ENCODE measurements at places on chromosomes 2 and 18.
A peak's percentile ranks its signal among the peaks of the same experiment; 100 is the strongest.

DNA sequence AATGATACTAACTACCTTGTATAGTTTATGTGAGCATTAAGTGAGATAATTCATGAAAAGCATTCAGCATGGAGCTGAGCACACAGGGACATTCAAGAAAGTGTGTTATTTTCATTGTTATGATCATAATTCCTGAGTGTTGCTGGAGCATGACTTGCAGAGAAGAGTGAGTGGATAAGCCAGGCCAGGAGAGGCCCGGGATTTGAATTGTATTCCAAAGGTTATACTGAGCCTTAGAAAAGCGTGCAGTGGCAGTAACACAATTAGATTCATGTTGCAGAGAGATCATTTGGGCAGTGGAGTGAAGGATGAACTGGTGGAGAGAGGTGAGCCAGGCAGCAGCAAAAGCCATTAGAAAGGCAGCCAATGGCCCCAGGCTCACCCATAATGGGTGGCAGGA, 142.9 kb upstream of the SH3BP4 start:
- no peaks in the 10 kb centered on the region for H3K27me3 ChIP-seq
- H3K4me3 ChIP-seq, result no peak overlapping the region
- DNase-seq, result no peak
- no peak overlapping the region for H3K27ac ChIP-seq

DNA sequence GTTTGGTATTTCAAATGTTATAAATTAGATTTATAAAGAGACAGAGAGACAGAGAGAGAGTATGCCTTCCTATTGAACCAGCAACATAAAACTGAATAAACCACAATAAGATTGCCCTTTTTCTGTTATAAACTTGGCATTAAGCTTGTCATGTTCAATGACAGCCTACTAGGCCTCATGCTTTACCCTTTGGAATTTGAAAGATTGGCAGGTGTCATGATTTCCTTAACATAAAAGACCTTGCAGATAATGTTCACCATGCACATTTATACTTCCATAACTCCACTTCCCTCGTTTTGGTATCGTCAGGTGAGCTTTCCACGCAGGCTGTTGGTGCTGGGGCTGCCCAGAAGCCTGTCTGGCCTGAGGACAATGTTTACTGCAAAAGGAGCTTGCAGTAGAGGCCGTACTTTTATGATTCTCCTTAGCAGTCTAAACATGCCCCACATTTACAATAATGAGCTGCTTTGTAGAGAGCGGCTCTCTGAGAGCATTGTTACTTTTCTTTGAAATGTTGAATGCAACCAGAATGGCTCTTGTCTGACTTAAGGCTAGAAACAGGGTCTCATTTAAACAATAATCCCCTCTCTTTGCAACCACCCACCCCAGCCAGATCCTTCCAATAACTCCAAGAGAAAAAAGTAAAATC, 379.1 kb upstream of the ATP5MC3 start:
- H3K27ac ChIP-seq, result no peak overlapping the region
- DNase-seq, result no peak
- H3K4me1 ChIP-seq, result no peaks in the 10 kb centered on the region
- no peak overlapping the region for H3K4me3 ChIP-seq

- no peak overlapping the region for H3K4me3 ChIP-seq
- no peaks in the 10 kb centered on the region for H3K36me3 ChIP-seq
- no peaks in the 10 kb centered on the region for H3K27me3 ChIP-seq
- H3K4me1 ChIP-seq, result no peaks in the 10 kb centered on the region
- no peak overlapping the region for H3K27ac ChIP-seq
Measured at GRCh38 chr2:120231974-120232635, 8.9 kb upstream of the TMEM185B start.

DNA sequence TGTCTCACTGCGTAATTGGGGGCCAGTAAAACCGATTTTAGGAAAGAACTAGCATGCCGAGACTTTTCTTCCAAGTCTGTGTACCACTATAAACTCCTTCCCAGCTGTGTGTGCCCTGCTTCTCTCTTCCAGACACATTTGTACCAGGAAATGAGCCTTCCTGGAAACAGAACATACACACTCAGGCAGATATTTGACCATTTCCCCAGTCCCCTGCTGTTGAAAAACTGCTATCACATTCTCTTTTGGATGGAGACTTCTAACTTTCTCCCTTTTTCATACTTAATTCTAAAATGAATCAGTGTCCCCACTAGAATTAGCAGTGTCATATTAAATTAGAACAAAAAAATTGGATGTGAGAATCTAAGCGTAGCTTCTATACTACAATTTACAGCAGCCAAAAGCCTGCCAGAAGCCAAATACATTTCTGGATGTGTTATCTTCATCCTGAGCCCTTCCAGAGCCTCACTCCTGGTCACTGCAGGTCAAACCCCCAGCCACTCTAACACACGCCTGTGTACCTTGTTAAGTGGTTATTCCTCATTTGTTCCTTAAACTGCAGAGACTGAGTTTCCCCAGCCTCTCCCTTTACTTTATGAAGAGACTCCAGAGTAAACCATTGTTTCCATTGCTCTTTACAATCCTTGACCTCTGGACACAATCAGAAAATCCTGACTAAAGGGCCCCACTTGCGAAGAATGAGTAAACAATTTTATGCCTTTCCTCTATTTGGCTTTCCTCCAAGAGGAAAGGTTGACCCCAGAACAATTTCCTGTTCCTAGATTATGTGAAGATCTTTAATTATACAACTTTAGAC, 20.4 kb downstream of the DSG4 start:
- no peak overlapping the region for H3K27ac ChIP-seq
- H3K4me3 ChIP-seq, result no peak overlapping the region
- H3K4me1 ChIP-seq, result no peaks in the 10 kb centered on the region
- no peaks in the 10 kb centered on the region for H3K27me3 ChIP-seq
- no peak for DNase-seq

GRCh38 chr18:44065206-44065605, 615.5 kb upstream of the SETBP1 start:
- no peak for DNase-seq
- H3K27me3 ChIP-seq, result no peaks in the 10 kb centered on the region
- no peak overlapping the region for H3K4me3 ChIP-seq
- H3K36me3 ChIP-seq, result no peaks in the 10 kb centered on the region

DNA sequence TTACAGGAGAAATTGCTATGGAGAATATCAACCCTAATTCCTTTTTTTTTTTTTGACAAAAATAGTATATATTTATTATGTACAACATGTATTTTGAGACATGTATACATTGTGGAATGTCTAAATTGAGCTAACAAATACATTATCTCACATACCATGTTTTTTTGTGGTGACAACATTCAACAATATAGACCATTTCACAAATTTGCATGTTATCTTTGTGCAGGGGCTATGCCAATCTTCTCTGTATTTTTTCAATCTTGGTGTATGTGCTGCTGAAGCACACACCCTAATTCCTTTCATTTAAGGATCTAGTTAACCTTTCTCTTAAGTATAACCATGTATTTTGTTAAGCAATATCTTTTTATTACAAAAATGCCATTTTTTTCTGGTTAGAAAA, 13.2 kb downstream of the SLC39A10 start:
- H3K27ac ChIP-seq, result no peak overlapping the region
- H3K4me3 ChIP-seq, result no peak overlapping the region
- no peaks in the 10 kb centered on the region for H3K27me3 ChIP-seq
- H3K4me1 ChIP-seq, result peaks cover 2% of the 10 kb centered on the region
- DNase-seq, result no peak

- no peaks in the 10 kb centered on the region for H3K36me3 ChIP-seq
- no peaks in the 10 kb centered on the region for H3K27me3 ChIP-seq
- H3K27ac ChIP-seq, result no peak overlapping the region
- H3K4me1 ChIP-seq, result no peaks in the 10 kb centered on the region
- no peak for DNase-seq
- no peak overlapping the region for H3K4me3 ChIP-seq
Measured at GRCh38 chr2:74694281-74694680, 40.2 kb downstream of the SEMA4F start.

GRCh38 chr2:112136096-112136495, 2.1 kb upstream of the FBLN7 start:
- no peak overlapping the region for H3K27ac ChIP-seq
- H3K27me3 ChIP-seq, result peaks cover 25% of the 10 kb centered on the region
- no peak overlapping the region for H3K4me3 ChIP-seq
- no peaks in the 10 kb centered on the region for H3K36me3 ChIP-seq

DNA sequence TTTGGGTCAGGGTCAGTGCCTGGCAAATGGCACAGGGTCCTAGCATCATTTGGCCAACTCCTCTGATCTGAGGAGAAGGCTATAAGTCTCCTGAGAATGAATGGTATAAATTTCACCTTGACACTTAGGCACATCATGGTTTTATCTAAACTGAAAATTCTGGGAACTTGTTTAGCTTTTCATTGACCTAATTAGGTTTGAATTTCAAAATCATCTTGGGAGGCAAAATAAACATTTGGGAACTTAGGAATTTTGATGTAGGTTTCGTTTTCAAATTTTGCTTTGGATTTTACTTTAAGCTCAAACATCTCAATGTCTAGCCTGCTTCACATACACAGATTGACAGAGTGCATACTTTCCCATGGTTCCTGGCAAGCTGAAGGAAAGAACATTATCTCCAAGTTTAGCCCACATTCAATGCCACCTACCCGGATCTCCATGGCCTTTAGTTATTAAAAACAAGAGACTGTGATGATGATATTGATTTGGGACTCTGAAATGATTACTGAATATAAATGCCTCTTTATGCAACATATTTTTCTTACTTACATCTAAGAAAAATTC, 44.5 kb downstream of the MYOM1 start:
- no peaks in the 10 kb centered on the region for H3K27me3 ChIP-seq
- H3K36me3 ChIP-seq, result no peaks in the 10 kb centered on the region
- no peak for DNase-seq
- H3K4me3 ChIP-seq, result no peak overlapping the region
- no peak overlapping the region for H3K27ac ChIP-seq

- H3K27me3 ChIP-seq, result peaks cover 98% of the 10 kb centered on the region
- peak; percentile 48 for DNase-seq
- H3K36me3 ChIP-seq, result no peaks in the 10 kb centered on the region
- H3K4me3 ChIP-seq, result no peak within 1 kb of the TSS
- H3K27ac ChIP-seq, result no peak within 1 kb of the TSS
- peaks cover 14% of the 10 kb centered on the region for H3K4me1 ChIP-seq
Measured at GRCh38 chr2:176083796-176084261, at the start of gene EVX2. EVX2 (minus strand) TSS chr2:176083962; CDS start chr2:176083776, 186 bp downstream.

GRCh38 chr2:226643030-226643945, 156.3 kb downstream of the IRS1 start:
- no peaks in the 10 kb centered on the region for H3K27me3 ChIP-seq
- no peak overlapping the region for H3K4me3 ChIP-seq
- H3K4me1 ChIP-seq, result no peaks in the 10 kb centered on the region
- no peaks in the 10 kb centered on the region for H3K36me3 ChIP-seq
- DNase-seq, result no peak

DNA sequence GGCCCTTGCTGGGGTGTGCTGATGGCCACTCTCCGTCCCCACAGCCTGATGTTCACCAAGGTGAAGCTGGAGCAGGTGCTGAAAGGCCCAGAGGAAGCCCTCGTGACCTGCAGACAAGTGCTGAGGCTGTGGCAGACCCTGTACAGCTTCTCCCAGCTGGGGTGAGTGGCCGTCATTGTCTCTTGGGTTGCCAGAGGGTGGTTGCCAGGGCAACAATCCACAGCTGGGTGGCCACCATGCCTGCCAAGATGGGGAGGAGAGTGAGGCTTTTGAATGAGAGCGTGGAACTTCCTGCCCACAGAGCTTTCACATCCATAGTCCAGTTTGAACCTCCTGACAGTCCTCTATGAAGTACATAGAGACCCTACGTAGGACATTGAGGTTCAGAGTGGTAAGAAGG, 108.8 kb downstream of the STPG4 start:
- H3K36me3 ChIP-seq, result no peaks in the 10 kb centered on the region
- no peaks in the 10 kb centered on the region for H3K27me3 ChIP-seq
- peaks cover 13% of the 10 kb centered on the region for H3K4me1 ChIP-seq
- no peak overlapping the region for H3K27ac ChIP-seq
- DNase-seq, result no peak
- no peak overlapping the region for H3K4me3 ChIP-seq

DNA sequence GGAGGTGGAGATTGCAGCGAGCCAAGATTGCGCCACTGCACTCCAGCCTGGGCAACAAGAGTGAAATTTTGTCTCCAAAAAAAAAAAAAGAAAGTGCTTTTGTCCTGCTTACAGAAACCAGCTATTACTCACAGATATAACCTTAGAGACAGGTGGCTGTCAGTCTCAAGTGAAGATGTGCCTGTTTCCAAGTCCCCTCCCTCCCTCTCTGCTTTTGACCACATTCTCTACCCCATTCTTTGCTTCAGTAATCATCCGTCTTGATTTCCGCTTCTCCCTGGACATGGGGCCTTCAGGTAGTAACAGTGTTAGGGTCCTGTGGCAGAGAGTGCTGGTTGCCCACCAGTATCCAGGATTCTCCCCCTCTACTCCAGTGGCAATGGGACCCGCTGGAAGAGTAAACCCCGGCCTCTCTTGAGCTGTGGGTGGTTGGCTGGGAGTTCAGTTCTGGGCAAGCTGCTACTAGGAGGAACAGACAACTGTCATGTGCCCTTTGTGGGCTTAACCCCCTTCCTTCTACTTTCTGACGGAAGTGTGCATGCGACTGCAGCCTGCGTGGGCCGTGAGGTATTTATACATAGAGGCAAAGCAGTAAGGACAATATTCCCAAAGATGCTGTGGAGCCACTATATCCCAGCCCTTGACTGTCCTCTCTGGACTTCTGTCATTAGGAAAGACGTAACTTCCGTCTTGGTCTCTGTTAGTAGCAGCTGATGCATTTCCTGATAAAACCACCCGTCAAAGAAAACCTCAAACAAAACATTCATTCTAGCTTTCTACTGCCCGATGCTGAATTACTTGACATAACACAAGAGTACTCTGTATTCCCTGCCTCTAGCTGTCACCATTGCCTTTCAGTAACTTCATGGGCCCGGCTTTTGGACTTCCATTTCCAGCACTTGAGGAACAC, 17.8 kb downstream of the PDCL3 start:
- no peak for DNase-seq
- no peaks in the 10 kb centered on the region for H3K27me3 ChIP-seq
- H3K27ac ChIP-seq, result no peak overlapping the region
- no peak overlapping the region for H3K4me3 ChIP-seq
- no peaks in the 10 kb centered on the region for H3K4me1 ChIP-seq

DNA sequence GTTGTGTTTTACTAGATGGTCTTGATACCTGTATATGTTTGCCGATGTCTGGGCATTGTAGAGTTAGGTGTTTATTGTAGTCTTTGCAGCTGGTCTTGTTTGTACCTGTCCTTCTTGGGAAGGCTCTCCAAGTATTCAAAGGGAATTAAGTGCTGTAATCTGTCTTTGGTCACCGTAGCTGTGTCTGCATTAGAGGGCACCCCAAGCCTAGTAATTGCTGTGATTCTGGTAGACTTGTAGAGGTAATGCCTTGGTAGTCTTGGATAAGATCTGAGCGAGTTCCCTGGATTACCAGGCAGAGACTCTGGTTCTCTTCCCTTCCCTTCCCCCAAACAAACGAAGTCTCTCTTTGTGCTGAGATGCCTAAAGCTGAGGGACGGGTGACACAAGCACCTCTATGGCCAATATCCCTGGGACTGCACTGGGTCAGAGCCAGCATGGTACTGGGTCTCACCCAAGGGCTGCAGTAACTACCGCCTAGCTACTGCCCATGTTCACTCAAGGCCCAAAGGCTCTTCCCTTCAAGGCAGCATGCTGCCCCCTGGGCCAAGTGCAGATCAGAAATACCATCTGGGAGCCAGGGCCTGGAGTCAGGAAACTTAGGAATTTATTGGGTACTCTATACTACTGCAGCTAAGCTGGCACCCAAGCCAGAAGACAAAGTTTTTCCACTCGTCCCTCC, 27.1 kb downstream of the STPG4 start:
- no peak overlapping the region for H3K27ac ChIP-seq
- no peaks in the 10 kb centered on the region for H3K27me3 ChIP-seq
- H3K36me3 ChIP-seq, result no peaks in the 10 kb centered on the region
- DNase-seq, result no peak
